ENCODE measurements at places on chromosomes 2 and 18.
A peak's percentile ranks its signal among the peaks of the same experiment; 100 is the strongest.

- no peak for DNase-seq
These were observed 37.9 kb downstream of the SLC38A11 start for GRCh38 chr2:164917296-164917903.

DNA sequence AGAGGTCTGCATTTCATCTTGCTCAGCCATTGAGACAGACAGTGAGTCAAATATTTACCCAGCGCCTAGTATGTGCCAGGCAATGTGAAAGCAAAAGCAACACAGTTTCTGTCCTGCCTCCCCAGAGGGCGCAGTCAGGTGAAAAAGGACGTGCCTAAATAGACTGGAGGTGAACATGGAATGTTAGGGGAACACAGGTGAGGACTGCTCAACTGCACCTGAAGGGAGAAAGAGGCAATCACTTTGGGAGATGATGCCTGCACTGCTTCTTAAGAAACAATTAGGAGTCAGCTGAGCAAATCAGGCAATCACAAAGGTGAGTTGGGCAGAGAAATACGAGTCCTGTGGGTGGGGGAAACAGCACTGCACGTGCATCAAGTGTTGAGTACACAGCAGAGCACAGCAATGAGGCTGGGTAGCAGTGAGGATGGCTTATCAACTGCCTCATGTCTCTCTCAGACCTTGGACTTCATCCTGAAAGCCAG, 218.3 kb upstream of the SMAD7 start:
- no peak for DNase-seq

DNA sequence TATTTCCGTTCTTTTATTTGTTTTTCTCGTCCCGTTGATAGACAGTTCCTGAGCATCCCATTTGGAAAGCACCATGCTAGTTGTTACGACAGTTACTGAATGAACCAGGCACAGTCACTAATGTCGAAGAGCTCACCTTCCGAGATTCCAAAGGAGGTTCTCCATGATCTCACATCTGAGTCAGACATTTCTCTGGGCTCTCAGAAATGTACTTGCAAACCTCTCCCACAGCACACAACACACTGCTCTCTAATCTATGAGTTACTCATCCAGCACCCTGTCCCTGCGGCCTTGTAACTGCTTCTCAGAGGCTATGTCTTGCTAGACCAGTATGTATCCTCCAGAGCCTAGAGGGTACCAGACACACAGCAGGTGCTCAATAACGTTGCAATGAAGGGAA, 174.7 kb downstream of the DNER start:
- DNase-seq: no peak

DNA sequence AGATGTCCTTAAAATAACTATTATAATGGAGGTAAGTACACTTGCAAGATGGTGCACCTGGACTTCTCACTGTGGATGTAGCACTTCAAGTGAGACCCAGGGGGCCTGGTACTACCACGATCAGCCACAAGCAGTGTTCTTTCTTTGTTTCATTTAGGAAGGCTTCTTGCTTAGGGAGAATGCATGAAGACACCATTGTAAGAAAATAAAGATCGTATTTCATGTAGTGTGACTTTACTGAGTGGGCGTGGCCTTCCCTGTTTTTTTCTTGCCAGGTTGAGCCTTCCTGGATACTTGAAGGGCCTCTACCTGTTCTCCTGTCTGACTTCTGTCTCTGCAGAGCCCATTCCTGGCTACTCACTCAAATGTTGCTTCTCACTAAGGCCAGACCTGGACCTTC, 615.6 kb upstream of the SOX11 start:
- no peak for DNase-seq

DNA sequence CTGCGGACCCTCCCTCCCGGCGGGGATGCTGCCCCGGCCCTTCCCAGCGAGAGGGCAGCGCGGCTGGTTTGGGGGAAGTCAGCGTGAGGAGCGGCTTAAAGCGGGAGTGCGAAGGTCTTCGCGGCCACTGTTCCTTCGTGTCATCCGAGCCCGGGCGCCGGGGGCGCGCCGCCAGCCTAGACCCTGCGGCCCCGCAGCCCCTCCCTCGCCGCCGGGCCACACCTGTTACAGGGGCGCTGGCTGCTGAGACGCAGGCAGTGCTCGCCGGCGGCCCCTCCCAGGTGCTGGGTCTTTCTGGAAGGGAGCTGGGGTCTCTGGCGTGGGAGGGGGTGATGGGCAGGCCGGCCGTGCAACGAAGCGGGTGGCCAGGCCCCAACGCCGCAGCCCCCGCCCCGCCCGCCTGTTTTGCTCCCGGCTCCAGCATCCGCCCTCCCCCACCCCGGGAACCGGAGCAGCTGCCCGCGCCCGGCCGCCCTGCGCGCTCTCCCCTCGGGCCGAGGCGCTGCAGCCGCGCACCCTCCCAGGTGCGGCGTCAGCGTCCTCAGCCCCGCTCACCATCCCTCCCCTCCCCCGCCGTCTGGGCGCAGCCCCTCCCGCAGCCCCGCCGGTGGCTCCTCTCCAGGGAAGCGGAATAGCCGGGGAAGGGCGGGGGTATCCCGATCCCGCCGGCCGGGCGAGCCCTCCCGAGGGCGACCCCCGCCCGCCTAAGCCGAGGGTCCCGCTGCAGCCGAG, 727 bp downstream of the KIF1A start:
- no peak for DNase-seq

DNA sequence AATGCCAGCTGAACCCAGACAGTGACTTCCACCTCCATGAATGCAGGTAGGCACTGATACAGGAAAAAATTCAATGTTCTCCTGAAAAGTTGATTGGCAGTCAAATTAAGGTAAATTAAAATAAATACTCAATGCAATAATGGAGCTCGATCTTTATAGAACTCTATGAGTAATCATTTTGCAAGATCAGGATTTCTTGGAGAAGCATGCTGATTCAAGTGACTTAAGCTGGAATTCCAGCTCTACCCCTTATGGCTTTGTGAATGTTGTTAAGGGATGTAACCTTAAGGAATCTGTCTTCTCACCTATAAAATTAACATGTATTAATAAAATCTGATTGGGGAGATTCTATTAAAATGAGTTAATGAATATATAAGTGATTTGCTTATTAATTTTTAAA, 145.1 kb downstream of the QPCT start:
- no peak for DNase-seq

DNA sequence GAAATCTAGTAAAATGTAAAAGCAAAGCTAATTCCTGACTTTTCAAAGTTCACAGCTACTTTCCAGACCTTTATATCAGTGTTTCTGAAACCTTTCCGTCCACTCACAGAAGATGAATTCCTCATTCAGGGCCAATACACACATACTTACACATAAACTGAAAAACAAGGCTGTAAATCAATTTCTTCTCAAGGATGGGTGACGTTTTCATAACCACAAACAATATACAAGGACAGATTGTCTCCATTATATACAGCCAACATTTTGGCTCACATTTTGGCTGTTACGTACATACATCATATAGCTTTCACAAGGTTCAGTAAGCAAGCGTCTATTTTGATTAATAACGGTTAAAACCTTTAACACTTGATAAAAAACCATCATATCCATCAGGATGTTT, 1.4 kb downstream of the RPRD1A start:
- DNase-seq: no peak

DNA sequence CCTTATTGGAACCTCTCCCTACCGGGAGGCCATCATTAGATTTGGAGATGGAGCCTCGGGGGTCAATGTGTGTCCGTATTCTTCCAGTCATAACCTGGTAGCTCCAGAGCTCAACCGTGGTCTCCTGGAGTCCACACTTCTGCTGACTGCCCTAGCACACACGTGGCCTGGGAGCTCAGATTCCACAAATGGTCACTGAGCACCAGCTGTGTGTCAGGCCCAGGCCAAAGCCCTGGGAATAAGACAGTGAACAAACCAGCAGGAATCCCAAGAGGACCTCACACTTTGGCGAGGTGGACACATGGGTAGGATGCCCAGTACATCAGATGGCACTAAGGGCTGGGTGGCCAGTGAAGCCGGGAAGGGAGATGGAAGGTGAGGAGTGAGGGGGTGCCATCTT, 15.5 kb downstream of the GYPC start:
- DNase-seq: no peak

GRCh38 chr2:209305746-209306196, 118.1 kb upstream of the MAP2 start:
- peak; percentile 6 for DNase-seq

- no peak for DNase-seq
These were observed 807.4 kb upstream of the POU3F3 start for GRCh38 chr2:104046466-104046865.

GRCh38 chr18:58256316-58257080, 212.5 kb downstream of the NEDD4L start:
- DNase-seq: no peak

DNA sequence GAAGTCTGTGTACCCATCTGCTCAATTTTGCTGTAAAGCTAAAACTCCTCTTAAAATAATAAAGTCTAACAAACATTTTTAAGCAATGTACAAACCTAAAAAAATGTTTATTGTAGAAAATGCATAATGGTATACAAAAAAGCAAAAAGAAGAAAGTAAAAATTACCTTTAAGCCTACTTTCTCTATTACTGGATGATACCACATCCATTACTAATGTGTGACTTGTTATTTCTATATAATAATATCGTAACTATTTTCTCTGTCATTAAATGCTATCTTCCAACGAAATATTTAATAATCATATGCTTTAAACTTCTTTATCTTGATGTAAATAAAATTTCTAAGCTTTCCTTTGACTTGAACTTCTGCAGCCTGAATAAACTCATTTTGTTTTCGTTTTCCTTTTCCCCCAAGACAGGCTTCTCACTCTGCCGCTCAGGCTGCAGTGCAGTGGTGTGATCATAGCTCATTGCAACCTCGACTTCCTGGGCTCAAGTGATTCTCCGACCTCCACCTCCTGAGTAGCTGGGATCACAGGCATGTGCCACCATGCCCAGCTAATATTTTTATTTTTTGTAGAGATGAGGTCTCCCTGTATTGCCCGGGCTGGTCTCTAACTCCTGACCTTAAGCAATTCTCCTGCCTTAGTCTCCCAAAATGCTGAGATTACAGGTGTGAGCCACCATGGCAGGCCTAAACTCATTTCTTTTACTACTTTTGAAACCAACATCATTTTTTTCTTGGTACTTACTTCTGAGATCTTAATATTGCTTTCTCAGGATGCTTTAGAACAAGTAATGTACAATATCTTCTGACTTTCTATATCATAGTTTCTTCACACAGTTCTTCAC, 18.1 kb upstream of the DNAH7 start:
- no peak for DNase-seq

DNA sequence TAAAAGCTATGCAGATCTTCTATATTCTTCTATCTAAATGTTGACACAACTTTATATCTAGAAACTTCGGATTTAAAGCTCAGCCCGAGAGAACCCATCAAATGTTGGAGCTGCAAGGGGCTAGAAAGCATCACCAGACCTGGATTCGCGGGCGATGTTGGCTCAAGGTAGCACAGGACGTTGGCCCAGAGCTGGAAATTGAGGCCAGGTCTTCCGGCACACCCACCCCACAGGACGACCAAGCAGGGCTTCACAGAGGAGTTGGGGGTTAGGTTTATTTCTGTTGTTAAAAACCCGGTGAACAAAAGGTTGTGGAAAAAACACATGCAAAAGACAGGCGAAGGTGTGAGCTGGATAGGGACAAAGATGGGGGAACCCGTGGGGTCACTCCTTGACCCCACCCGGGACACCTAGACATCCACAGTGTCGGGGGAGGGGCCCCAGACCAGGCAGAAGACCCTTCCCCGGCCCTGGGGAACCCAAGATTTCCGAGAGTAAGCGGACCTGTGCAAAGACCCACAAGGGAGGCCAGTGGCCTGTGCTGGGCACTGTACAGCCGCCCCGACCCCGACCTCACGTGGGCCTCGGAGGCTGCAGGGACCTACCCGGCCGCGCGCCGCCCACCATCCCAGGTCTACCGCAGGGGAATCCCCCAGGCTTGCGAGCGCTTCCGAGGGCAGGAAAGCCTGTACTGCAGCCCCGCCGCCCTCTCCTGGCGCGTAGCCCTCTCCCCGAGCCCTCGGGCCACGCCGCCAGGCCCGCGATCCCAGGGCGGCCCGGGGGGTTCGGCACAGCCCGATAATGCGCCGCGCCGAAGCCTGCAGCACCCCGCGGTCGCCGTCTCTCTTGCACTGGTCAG, 1.8 kb upstream of the AGBL5 start:
- DNase-seq: no peak

DNA sequence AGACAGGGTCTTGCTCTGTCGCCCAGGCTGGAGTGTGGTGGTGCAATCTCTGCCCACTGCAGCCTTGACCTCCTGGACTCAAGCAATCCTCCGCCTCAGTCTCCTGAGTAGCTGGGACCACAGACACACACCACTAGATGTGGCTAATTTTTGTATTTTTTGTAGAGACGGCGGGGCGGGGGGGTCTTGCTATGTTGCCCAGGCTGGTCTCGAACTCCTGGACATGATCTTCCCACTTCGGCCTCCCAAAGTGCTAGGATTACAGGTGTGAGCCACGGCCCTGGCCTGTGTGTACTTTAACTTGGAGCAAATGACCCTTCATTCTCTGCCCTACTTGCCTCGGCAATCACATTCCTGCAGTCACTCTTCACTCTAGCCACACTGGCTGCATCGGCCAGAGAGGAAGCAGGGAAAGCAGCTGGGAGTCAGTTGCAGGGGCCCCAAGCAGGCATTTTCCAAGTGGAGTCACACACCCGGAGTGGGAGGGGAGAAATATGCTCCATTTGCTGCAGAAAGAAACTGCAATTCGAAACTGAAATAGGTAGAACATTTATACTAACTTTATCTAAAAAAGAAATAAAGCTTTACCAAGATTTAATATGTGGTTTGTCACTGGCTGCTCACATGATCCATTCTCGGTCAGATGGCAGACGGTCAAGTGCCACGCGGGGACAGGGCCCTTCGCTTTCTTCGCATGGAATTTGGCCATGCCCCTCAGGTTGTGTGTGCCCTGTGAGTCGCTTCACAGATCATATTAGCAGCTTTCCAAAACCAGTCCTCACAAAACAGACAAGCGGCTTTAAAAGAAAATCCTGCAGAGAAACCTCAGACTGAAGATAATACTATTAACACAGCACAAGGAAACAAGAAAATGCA, 37.1 kb downstream of the FAM161A start:
- no peak for DNase-seq

- no peak for DNase-seq
These were observed 2.8 kb downstream of the DUSP2 start for GRCh38 chr2:96142217-96143113.

DNA sequence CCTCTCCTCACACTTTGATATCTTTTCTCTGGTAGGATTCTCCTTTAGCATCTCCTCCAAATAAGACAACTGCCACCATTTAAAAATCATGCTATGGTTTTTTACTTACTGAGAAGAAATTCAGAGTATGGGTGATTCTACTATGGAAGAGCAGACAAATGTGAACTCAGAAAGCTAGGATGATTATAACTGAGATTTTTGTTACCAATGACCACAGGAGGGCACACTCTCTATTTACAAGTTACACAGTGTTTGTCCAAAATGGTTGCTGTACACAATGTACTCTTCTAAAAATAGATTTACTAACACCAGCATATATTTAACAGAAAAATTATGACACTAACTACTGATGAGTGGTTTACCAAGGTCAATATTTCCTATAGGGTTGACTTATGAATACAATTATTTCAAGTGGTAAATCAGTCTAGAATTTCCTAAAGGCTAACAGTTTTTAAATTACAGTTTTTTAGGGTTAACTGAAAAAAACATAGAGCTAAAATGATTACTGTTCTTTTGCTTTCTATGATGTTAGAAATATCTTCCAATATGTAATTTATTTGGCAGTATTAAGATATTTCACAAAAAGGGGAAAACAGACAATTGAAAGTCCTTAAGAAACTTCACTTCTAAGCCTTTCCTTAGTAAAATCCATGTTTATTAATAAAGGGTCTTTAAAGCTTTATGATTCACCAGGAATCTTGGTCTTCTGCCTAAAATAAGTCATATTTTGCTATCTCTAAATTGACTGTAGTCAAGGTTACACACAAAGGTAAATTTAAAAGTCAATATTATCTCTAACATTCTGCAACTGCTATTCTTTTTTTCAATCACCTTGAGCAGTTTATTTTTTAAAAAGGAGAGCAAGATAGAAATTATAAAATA, 57.2 kb downstream of the MAP4K3 start:
- no peak for DNase-seq
